ENCODE measurements at places on chromosomes 5 and 9.

DNA sequence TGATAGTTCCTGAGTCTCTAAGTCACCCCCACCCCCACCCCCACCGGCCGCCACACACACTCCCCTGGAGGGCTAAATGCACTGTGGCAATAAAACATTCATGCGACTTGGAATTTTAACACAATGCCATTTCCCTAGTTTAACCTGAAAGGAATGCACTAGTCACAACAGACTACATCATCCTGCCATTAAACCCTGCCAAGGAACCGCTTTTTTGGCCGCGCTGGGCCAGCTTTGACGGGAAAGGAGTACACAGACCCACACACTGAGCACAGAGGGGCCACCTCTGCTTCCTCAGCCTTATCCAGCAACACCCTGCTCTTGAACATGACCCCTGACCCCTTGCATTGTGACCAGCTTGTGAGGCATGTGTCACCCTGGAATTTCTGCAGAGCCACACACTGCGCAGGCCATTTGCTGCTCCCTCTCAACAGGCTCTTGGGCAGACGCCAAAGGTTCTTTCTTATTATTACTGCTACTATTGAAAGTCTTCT lies 165.3 kb downstream of the BNC2 start:
- DNase-seq, result peak; percentile 99

- no peak for DNase-seq
Measured at GRCh38 chr5:52255308-52255707, 532.4 kb upstream of the ITGA1 start.

GRCh38 chr5:133249593-133249992 lies 197.8 kb downstream of the HSPA4 start:
- no peak for DNase-seq

GRCh38 chr5:10109299-10109698 lies 140.4 kb downstream of the ATPSCKMT start:
- DNase-seq, result no peak

DNA sequence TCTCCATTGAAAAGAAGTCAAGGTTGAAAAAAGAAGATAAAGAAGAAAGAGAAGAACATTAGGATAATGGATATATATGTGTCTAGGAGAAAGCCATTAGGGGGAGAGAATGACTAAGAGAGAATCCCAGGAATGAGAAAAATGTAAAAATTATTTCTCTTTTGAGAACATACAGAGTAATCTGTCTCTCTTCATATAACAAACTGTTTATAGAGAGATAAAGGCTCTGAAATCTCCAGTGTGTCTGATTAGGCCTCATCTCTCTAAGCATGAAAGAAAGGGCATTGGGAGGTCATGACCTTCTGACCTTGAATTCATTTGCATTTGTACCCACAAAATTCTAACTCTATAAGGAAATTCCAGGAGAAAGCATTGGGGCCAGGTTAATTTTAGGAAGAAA lies 3.5 kb upstream of the MPDZ start:
- DNase-seq, result no peak

GRCh38 chr5:153080940-153081339 lies 409.5 kb upstream of the GRIA1 start:
- no peak for DNase-seq

DNA sequence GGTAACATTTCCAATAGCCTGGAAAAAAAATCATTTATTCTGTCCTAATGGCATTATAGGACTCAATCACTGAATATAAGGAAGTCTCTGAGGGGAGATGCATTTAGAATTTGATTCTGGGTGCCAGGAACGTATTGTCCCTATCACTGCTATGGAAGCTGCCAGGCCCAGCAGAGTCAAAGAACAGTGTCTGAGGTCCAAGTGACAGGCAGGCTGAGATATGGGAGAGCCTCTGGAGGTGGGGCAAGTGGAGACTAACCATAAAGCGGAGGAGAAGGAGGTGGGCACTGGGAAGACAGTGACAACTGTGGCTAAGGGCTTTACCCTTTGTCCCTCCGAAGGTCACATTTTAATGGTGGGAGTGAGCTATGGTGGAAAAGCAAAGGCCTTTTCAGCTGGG lies 505.5 kb downstream of the CTNND2 start:
- no peak for DNase-seq

All from astrocyte of the spinal cord (primary cell).